Spleen (tissue), 13 donors: ENCODE measurements at places on chromosomes 7 and 10. TPM values are rescaled to one million over a fixed set of nuclear protein-coding genes. Genes with fewer than 3 reads are reported as not detected.

PIP gene
- not detected for total RNA-seq

GPR85 gene
- 4.8 TPM for total RNA-seq

TMEM184A gene
- total RNA-seq: not detected

AKR1B15 gene
- not detected for total RNA-seq

GRM8 gene
- not detected for total RNA-seq

CDH23 gene
- total RNA-seq: 12.8 TPM

ACTL6B gene
- not detected for total RNA-seq

DPYSL4 gene
- 0.85 TPM for total RNA-seq

ANKRD26 gene
- total RNA-seq: 13.0 TPM
